ENCODE measurements at places on chromosomes 13 and 19.

GRCh38 chr19:29628661-29629385 is 22.7 kb downstream of the POP4 start:
- DNase-seq, result no peak

GRCh38 chr19:17211547-17212446 is 3.4 kb upstream of the USE1 start:
- no peak for DNase-seq

GRCh38 chr19:14715841-14716240 is 26.0 kb downstream of the ZNF333 start:
- DNase-seq, result no peak

- no peak for DNase-seq
These were observed 1.2 kb upstream of the ZNF626 start for GRCh38 chr19:20662421-20663105.

DNA sequence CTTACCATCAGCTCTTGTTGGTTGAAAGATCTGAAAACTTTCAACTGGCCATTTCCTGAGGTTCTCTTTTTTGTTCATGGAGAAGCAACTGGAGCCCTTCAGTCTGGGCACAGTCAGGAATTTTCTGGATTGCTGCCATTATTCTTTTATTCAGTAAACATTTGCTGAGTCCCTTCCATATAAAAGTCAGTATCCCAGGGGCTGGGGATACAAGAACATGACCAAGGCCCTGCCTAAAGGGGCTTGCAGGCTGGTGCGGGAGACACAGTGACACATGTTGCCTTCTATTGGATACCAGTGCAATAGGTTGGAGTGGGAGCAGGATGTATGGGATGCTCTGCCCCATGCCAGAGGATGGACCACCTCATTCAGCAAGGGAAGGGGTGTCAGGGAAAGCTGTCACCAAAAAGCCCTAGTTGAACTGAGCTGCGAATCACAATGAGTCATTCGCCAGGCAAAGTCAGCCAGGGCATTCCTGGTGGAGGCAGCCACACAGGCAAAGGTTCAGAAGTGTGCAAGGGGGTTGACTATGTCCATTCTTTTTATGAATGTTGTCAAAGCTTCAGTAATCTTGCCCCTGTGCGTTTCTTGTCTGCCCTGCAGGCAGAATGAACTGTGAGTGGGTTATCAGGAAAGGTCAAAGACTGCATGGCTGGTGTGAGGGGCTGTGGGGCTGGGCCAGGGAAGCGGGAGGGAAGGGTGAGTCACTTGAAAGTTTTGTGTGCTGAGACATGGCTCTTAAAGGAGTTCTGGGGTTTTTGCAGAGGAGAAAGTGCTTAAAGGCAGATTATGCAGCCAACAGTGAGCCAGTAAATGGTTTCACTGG is 395.9 kb downstream of the KCNRG start:
- DNase-seq, result no peak

DNA sequence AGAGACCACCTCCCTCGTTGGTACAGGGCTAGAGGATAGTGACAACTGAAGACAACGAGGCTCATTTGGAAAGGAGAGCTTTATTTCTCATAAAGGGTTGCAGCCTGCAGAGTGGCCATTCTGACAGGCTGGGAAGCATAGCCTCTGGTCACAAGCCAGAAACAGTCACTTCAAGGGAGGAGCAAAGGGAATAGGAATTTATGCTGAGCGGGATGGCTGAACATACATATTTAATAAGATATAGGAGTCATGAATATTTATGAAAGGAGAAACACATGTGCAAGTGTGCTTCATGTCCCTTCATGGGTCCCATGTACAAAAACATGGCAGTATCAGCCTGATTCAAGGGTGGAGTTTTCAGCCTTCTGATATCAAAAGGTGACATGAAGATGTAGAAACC is 27.1 kb upstream of the URI1 start:
- no peak for DNase-seq

GRCh38 chr13:50152655-50153309 is 137.5 kb downstream of the KCNRG start:
- DNase-seq, result no peak

GRCh38 chr13:24052547-24053518 is 107.7 kb upstream of the SPATA13 start:
- DNase-seq, result no peak
